ENCODE measurements at places on chromosomes 5 and 9.
A peak's percentile ranks its signal among the peaks of the same experiment; 100 is the strongest.

GRCh38 chr5:142073362-142073988 is 35.1 kb upstream of the NDFIP1 start:
- DNase-seq: no peak

GRCh38 chr5:106094204-106094607 is 1576.5 kb downstream of the EFNA5 start:
- no peak for DNase-seq

DNA sequence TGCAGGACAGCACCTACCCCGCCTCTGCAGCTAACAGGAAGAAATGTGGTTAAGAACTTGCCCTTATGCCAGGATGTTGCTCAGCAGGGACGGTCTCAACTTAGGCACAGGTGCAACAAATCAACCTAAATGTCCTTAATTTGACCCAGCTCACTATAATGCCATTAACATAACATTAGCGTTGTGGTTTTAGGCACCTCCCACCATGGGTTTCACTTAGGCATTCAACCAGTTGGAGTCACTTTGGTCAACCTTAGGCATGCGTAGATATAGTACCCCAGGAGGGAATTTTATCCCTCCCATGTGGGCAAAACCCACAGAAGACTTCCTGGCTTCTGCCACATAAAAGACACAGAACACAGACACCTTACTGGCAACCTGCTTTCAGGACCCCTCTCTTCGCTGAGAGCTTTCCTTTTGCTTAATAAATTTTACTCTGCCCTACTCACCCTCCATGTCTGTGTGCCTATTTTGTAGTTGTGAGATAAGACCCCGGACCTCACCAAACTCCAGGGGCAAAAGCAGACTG is 8.7 kb upstream of the ERAP1 start:
- DNase-seq: no peak

DNA sequence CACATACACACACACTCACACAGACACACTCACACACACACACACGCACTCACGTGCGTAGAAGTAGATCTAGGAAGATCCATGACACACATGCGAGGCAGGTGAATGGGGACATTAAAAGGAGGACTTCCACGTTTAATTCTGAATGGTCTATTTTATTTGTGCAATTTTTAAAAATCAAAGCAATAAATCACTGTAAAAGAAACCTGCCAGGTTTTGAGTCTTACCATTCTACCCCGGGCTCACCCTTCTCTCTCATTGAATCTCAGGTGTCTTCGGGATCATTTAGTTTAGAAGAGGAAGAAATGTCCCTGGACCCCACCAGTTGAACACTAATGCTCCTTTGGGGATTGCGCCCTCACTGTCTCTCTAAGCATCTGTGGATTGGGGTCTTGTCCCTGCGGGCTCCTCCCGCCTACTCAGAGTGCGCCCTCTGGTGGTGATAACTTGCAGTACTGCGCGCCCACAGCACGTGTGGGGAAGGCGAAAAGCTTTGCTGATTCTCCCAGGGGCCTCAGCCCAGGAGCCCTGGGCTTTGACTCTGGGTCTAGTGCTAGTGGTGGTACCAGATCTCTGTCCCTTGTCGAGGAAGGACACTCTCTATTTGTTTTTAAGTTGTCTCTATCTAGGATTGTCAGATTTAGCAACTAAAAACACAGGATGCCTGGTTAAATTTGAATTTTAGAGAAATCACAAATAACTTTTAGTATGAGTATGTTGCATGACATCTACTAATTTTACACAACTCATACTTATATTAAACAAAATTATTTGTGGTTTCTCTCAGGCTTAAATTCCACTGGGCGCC is 34.8 kb downstream of the BOD1 start:
- peak; percentile 21 for DNase-seq

DNA sequence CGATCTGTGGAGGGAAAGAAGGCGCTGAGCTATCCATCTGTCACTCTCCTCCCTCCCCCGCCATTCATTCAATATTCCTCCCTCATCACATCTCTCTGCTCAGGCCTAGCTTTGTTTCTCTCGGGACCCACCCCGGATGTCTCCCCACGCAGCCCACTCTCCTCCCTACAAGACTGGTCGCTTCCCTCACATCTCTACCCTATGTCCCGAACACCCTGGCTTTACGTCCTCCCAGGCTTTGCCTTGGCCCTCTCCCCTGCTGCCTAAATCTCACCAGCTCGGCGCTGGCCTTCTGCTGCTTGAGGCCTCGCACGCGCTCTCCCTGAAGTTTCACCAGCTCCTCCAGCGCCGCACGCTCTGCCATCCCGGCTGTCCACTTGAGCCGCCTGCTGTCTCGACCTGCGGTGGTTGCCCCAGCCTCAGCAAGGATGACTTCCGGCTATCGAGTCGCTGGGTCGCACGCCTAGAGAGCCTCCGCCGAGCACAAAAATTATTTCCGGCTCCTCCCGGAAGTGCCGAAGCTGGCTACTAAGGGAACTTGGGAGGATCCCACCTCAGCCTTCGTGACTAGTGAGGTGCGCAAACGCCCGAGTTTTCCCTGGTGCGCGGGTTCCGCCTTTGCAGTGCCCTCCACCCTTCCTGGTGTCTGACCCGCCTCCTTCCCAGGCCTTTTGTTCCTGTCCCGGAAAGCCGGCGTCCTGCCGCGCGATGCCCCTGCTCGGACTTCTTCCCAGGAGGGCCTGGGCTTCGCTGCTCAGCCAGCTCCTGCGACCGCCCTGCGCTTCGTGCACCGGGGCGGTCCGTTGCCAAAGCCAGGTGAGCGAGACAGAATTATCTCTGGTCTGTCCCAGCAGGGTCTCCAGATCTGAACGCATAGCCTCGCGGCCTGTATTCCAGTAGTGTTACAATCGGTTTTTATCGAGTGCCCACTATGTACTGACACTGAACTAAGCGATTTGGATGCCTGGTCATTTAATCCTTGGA is at the start of the genes HARS1 and HARS2:
Gene HARS1 (minus strand): TSS at position 430 of the 984 bp plus-strand sequence. CDS start 66 bp downstream, at position 364.
Gene HARS2 (plus strand): TSS at position 515 of the 984 bp plus-strand sequence. CDS start 194 bp downstream, at position 709.
- peak; percentile 59 for DNase-seq

DNA sequence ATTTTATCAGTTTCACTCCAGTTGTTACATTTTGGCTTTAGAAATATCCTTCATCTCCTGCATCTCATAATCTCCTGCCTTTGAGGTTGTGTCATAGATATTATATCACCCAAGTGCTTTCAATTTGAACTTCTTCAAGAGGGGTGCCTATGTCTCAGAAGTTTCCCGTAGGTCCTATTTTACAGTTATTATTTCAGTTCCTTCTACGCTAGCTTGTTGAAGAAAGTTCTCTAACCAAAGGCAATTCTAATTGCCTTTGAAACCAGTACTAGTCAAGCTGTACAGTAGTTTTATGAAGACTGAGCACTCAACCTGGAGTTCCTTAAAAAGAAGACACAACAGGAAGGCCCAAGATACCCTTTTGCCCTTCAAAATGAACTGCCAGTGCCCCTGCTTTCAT is 116.4 kb downstream of the ZCCHC7 start:
- DNase-seq: no peak

DNA sequence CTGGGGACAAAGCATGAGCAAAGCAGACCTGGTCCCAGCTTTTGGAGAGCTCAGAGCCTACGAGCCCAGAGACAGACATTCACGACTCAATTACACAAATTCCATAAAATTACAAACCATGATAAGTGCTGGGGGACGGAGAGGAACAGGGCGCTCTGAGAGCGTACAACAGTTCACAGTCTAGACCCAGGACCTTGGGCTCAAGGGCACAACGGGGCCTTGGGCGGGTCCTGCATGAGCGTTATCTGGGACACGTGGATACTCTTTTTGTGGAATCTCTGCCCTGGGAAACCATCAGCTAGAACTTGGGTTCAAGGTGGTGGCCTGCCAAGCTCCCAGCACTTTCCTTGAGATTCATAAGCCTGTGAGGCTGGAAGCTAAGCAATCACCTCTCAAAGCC is 9.4 kb upstream of the ANXA6 start:
- no peak for DNase-seq

GRCh38 chr9:113543982-113544303 is 80.4 kb downstream of the RGS3 start:
- DNase-seq: no peak

GRCh38 chr9:88658311-88658822 is 123.4 kb downstream of the NXNL2 start:
- no peak for DNase-seq

- no peak for DNase-seq
Measured at GRCh38 chr9:135500071-135500524, 384 bp upstream of the MRPS2 start.

- DNase-seq: no peak
Measured at GRCh38 chr9:127128341-127129072, 6.1 kb upstream of the ANGPTL2 start.

- no peak for DNase-seq
Measured at GRCh38 chr5:173248481-173248880, 13.5 kb upstream of the NKX2-5 start.

GRCh38 chr5:154755361-154756008 is at the start of gene LARP1:
TSS of gene LARP1 (plus strand) at chr5:154755377. CDS start at chr5:154755758, 381 bp downstream.
- no peak for DNase-seq

DNA sequence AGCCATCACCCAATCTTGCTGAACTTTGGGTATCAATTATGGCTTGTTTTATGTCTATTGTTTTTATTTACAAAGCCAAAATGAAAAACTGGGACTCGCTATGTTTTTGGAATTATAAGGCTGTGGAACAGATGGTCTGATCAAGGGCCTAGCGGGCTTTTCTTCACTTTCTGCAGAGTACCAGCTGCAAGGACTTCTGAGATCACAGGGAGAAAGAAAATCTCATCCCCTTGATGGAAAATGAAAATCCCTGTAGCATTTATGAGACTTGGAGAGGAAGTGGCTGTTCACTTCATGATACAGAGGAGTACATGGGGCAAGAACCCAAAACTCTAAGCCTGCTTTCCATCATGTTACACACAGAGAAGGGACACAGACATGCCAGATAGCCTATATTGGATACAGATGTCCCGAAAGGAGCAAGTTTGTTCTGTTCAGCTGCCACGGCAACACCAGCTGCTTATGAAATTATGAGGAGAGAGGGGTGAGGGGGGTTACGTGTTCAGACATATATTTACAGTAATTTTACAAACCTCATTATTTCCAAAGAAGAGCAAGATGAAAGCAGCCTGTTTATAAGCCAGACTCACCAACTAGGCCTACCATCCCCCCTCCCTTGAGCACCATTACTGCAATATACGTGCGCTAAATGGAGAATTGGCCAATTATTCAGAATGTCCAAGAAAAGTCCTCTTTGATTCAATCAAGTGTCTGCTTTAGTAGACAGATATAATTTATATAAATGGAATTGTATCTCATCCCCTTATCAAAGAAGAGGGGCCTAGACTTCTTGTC is 220.0 kb downstream of the MARCHF11 start:
- DNase-seq: no peak

DNA sequence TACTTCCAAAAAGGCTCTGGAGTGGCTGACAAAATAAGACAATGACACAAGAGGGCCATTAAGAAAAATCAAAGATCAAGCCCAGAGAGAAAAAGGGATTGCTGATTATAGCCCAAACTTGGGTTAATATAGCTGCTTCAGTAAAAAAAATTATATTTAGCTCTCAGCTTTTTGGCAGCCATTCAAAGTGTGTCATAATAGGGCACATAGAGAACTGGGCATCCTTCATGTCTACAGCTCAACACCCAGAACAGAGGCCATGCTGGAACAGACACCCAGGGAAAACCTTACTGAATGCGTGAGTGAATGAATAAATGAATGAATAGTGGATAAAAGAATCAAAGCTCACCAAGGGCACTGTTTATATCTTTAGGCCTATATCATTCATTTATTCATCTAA is 110.1 kb downstream of the SLIT3 start:
- no peak for DNase-seq

GRCh38 chr5:7078901-7079300 is 317.0 kb upstream of the ADCY2 start:
- DNase-seq: no peak

DNA sequence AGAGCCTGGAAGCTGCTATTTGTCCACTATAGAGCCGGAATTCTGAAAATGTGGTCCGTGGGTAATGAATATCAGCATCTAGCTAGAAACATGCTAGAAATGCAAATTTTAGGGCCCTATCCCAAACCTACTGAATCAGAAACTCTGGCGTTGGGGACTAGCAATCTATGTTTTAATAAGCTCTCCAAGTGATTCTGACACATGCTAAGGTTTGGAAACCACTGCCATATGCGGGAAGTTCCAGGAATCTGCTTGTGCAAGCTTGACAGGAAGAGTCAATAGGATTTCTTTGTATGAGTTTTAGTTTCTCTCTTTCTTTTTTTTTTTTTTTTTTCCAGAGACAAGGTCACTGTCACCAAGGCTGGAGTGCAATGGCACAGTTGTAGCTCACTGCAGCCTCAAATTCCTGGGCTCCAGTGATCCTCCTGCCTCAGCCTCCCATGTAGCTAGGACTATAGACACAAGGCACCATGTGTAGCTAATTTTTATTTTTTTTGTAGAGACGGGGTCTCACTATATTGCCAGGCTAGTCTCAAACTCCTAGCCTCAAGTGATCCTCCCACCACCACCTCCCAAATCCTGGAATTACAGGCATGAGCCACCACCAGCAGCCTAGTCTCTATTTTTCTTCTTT is 26.4 kb upstream of the CARNMT1 start:
- DNase-seq: no peak

DNA sequence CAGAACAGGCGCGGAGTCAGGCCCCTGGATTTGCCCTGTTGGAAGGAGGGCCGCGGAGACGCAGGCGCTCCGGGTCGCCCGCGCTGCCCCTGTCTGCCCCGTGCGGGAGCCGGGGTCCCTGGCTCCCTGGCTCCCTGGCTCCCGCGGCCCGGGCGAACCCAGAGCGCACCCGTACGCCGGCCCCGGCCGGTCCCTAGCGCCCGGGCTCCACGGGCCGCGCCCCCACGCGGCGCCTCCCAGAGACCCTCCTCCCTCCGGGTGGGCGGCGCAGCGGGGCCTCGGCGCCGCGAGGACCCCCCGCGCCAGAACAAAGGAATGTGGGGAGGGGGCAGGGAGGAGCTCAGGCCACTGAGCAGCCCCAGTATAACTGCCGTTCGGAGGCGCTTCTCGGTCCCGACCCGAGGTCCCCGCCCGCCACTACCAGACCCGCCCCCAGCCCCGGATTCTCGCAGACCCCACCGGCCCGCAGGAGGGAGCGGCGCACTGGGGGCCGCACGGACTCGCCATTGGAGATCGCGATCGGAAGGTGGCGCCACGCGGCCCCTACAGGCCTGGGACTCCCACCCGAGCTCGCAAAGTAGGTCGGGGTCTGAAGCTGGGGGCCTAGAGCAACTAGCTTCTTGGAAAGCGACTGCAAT is 2.4 kb downstream of the NFIL3 start:
- DNase-seq: no peak

DNA sequence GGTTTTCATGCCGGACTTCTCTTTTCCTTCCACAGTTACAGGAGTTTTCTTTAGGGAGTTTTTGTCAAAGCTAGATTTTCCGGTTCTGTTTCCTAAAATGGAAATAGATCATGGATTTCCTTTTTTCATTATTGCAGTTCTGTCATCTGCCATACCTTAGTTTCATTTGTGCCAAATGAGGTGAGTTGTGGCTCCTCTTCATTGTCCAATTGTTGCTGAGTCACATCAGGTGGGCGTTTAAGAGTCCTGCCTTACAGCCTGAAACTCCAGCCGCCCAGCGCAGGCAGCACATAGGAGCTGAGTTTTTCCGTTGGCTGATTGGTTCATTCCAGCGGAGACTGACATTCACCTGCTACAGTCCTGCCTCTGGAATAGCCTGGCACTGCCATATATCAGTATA is 14.1 kb downstream of the SLC25A25 start:
- no peak for DNase-seq

GRCh38 chr9:120929229-120929791 is 2.7 kb upstream of the TRAF1 start:
- no peak for DNase-seq

Measured in stimulated activated CD8-positive, alpha-beta memory T cell treated with anti-CD3 and anti-CD28 coated beads, Interleukin-15, amount 100 ng/mL, for 24 hours (primary cell).